ENCODE measurements at places on chromosomes 11 and 22.

GRCh38 chr11:61814247-61814957 is 2.4 kb downstream of the FADS1 start:
- no peak for DNase-seq

GRCh38 chr11:30859669-30860068 is 273.5 kb upstream of the MPPED2 start:
- no peak for DNase-seq

DNA sequence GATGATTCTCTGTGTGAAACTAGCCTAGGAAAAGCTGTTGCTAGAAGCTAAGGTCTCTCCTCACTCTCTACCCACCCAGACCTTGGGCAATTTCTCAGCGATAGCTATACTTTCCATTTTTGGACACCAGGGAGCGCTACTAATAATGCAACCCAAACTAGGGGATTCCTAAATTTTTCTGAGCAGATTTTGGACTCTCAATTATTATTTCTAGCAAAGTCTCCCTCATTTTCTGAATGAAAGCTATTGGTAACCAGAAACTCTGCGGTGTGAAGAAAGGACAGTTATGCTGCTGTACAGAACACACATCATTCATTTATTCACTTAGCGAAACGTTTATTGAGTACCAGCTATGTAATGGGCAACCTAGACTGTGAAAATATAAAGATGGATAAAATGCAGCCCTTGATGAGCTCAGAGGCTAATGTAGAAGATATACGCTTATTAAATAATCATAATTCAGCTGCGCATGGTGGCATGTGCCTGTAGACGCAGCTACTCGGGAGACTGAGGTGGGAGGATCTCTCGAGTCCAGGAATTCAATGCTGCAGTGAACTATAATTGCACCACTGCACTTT is 6.1 kb upstream of the STIM1 start:
- no peak for DNase-seq

DNA sequence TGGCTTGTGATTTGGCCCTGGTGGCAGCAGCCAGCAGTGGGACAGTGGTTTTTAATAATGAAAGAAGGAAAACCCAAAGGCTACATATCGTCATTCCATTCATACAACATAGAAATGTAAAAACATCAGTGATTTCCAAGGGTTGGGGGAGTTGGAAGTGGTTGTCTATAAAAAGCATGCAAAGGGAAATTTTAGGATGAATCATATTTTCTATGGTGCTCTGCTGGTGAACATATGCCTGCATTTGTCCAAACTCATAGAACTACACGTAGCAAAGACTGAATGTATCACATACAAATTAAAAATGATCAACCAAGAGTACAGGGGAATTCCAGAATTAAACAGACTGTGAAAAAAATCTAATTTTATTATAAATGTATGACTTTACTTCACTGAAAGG is 11.1 kb downstream of the OR5B3 start:
- no peak for DNase-seq

DNA sequence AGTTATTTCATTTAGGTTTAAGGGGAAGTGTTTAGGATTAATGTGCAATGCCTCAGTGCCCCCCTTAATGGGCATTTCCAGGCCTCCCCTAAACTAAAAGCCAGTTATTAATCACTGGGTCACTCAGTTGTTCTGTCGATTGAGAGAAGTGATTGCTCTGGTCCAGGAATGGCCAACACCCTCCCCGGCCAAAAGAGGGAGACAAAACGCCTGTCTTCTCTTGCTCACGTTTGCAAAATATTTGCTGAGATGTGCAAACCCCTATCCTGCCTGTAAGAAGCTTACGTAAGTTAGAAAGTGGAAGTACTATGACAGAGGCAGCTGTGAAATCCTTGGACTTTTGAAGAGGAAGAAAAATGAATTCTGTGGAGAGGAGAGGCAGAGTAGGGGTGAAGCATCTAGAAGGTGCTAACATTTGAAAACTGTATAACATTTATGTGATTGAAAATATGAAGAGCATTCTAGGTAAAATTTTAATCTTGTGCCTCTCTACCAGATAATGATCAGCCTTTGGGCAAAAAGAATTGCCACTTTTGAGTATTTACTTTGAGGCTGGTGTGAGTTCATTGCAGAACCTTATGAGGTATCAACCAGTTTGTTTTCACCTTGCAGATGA is 37.7 kb downstream of the NTM start:
- no peak for DNase-seq

DNA sequence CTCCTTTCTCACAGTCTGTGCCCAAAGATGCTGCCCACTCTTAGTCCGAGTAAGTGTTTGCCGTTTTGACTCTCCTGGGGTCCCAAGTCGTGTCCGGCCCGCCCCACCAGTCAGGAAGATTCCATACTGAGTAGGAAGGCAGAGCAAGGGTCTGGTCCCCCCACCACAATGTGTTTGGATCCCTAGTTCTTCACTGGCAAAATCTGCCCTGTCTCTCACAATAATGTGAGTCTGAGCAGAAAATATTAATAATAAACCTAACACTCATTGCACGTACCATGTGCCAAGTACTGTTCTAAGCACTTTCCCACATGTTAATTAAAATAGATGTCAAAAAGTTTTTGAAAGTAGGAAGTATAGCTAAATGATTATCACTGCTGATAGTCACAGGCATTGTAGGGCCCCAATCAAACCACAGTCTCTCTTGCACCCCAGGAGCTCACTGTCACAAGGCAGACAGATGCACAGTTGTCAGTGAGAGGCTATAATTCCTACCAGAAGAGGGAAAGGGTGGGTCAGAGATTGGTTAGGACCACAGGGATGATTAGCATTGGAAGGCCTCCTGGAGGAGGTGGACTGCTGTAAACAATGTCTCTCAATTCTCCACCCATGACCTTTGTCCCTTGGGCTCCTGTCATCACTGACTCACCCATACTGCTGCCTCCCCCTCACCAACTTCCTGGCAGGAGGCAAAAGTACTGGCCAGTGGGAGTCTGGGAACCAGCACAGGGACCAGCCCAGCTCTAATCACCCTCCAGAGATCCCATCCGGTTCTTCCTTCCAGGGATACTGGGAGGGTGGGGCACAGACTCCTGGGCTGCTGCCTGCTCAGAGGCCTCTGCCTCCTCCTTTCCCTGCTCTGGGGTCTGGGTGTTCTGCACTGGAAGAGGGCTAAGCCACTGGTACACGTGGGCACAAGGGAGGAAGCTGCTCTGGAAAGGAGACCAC is 1.0 kb upstream of the POLD4 start:
- no peak for DNase-seq
